ENCODE measurements at places on chromosomes 12 and 14.

GRCh38 chr12:54425702-54426101 lies 6.6 kb upstream of the ITGA5 start:
- DNase-seq = no peak

DNA sequence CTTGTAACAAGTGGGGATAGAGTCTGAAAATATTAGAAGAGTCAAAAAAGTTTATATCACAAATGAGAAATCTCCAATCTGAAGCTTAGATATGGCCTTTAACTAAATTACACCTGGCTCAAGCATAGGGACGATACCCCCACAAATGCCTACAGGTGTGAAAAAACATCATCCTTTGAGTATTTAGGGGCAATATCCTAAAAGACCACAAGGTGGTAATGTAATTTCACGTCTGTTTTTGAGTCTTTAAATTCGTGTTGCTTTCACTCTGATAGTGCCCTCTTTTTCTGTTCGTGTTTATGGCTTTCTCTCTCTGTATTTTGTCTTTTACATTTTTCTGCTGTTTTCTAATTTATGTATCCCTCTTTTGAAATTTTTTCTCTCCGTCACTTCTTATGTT lies 84.3 kb downstream of the ETNK1 start:
- DNase-seq = no peak

DNA sequence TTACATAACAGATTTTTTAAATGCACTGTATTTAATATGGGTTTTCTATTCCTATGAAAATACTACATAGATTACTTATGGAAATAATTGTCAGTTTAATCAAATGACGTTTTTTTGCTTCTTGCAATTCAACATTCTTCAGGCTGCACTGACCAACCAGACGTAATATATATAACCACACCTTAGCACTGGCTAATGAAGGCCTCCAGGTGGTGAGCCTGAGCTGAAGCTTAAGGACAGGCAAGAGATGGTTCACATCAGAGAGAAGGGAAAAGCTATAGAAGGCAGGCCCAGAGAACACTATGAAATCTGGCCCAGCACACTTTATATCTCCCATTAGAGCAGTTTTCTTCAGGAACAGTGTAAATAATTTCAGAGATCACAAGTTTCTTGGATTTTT lies 2.8 kb upstream of the MDGA2 start:
- DNase-seq = no peak

GRCh38 chr12:94594443-94594825 lies 55.9 kb downstream of the TMCC3 start:
- DNase-seq = no peak

- DNase-seq = no peak
Observed at GRCh38 chr14:65137648-65138307, 35.5 kb upstream of the MAX start.

DNA sequence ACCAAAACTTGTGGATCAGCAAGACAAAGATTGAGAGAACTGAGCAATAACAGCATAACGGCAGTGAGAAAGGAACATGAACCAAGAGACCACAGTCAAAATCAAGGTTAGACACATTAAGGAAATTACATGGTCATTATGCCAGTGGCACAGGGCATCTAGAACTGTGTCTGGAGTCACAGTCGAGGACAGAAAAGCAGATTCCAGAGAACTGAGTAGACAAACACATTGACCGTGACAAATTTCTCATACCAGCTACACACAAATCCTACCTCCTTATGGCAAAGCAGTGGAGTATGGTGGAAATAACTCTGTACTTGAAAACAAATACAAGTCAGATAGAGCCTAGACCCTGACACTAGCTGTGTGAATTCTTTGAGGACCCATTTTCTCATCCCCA lies 367.3 kb downstream of the DUSP6 start:
- DNase-seq = no peak

DNA sequence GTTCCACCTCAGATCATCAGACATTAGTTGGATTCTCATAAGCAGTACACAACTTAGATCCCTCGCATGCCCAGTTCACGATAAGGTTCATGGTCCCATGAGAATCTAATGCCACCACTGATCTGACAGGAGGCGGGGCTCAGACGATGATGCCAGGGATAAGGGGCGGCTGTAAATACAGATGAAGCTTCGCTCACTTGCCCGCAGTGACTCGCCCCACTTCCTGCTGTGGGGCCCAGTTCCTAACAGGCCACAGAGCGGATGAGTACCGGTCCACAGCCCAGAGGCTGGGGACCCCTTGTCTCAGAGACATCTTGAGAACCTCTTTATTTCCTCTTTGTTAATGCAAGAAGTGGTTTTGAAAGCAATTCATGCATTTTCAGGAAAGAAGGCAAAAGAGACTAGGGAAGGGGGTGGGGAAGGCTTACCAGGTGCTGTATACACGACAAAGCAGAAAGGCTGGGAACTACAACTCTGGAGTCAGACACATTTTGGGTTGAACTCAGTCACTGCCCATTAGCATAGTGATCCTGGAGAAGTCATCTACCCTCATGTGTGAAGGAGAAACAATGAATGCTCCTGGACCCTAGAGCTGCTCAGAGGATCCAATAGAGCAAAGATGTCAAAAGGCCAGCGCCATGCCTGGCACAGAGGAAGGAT lies 68.7 kb downstream of the EID3 start:
- DNase-seq = no peak

DNA sequence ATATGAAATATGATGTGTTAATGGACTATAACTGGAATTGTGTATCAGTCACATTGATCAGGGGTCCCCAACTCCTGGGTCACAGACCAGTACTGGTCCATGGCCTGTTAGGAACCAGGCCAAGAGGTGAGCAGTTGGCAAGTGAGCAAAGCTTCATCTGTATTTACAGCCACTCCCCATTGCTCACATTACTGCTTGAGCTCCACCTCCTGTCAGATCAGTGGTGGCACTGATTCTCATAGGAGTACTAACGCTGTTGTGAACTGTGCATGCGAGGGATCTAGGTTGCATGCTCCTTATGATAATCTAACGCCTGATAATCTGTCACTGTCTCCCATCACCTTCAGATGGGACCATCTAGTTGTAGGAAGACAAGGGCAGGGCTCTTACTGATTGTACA lies 72.3 kb downstream of the CDK17 start:
- DNase-seq = no peak
